ENCODE measurements at places on chromosomes 11 and 22.

DNA sequence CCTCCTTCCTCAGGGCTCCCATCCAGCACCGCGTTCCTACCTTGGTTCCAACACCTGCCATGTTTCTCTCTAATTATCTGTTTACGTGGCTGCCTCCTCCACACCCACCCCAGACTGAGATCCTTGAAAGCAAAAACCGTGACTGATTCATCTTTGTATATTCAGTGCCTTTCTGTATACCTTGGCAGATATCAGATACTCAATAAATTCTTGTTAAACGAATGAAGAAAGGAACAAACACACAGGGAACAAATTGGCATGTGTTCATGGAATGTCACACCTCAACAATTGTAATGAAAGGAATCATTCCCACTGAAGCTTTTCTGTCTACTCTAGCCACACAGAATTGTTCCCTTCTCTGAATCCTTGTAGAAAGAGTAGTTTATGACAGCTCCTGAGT lies 20.4 kb upstream of the LRRC55 start:
- DNase-seq = no peak

DNA sequence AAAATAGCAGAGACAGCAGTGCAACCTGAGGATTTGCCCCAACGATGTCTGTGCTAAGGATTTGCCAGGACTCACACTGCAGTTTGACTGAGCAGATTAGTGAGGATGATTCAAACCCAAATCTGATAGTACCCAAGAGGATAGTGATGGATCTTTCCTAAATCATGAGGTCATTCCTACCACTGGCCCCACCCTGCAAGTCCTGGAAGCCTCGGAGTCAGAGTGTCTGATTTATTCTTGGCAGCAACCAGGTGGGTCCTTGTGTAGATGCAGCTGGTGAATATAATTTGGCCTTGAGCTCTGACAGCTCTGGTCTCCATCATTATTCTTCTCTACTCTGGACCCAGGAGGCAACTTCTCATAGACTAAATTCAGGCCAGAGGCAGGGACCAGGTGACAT lies 179.3 kb upstream of the RAG2 start:
- DNase-seq = no peak

DNA sequence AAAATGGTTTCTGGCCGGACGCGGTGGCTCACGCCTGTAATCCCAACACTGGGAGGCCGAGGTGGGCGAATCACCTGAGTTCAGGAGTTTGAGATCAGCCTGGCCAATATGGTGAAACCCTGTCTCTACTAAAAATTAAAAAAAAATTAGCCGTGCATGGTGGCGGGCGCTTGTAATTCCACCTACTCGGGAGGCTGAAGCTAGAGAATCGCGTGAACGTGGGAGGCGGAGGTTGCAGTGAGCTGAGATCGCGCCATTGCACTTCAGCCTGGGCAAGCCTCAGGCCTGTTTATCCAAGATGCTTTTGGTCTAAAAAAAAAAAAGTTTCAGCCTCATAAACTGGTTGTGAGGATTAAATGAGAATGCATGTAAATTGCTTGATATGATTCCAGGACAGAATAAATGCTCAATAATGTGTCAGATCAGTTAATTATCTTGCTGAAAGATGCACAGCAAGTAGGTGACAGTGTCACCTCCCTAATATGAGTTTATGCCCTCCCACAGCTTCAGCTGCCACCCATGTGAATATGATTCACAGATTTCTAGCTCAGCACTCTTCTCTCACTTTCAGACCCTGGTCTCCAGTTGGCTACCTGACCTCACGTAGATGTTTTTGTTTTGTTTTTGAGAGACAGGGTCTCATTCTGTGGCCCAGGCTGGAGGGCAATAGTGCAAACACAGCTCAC lies 1.1 kb upstream of the ALG8 start:
- DNase-seq = no peak

DNA sequence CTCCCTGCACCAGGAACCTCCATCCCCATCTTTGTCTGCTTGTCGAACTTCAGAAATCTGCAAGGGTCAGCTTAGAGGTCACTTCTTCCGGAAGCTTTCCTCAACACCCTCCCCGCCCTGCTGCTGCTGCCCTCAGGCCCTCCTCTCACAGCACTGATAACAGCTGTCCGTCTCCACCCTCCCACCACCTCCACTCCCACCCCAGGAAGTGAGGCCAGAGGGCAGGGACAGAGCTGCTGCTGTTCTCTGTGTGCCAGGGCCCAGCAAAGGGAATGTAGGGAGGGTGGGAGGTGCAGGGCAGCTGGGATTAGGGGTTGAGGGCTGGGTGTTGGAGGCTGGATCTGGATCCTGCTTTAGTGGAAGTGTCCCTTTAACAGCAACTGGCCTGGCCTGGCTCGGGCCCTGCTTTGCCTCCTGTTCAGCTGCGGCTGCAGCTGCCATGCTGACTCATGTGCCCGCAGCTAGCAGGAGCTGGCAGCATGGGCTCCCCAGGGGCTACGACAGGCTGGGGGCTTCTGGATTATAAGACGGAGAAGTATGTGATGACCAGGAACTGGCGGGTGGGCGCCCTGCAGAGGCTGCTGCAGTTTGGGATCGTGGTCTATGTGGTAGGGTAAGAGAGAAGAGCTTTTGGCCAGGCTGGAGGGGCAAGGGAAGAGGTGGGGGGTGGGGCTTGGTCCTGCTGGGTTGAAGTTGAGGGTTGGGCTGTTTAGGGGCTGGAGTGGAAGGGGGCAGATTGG lies at the start of gene P2RX6:
P2RX6 (plus strand) TSS at position 440 of the 740 bp plus-strand sequence; CDS start at position 450, 10 bp downstream.
- DNase-seq = no peak

GRCh38 chr11:12269446-12270214 lies 107.7 kb upstream of the PARVA start:
- no peak for DNase-seq

- no peak for DNase-seq
Measured at GRCh38 chr11:69700278-69701140, 3.3 kb downstream of the FGF19 start.

GRCh38 chr11:60069450-60069849 lies 13.0 kb downstream of the MS4A3 start:
- DNase-seq = no peak

- no peak for DNase-seq
Measured at GRCh38 chr11:43788421-43788820, 92.2 kb upstream of the ALKBH3 start.

GRCh38 chr22:28903729-28904128 lies 20.4 kb downstream of the ZNRF3 start:
- DNase-seq = no peak

GRCh38 chr11:65788821-65789220 lies 2.0 kb downstream of the OVOL1 start:
- DNase-seq = no peak

DNA sequence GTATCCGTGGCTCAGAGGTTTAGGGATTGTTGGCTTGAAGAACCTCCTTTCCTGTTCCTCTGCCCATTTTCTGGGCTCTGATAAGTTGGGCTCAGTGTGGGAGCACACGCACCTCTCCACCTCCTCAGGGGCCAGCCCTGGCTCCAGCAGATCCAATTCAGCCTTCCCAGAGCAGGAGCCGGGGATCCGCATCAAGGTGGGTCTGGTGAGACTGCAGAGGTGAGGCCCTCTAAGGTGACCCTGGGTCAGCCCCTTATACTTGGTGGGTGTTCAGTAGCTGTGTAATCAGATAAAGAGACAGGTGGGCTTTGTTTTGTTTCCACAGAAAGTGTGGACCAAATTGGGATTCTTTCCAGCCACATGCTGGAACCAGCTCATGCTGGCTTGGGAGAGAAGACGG lies 1466.0 kb downstream of the TBC1D22A start:
- DNase-seq = no peak

- peak; percentile 26 for DNase-seq
Measured at GRCh38 chr11:76380159-76380976, 564 bp downstream of the THAP12 start.

All from T-helper 22 cell (primary cell).